ENCODE measurements at places on chromosomes 7 and 10. TPM values are rescaled to one million over a fixed set of nuclear protein-coding genes. Genes with fewer than 3 reads are reported as not detected.

The ZNF775 gene
- 4.4 TPM for total RNA-seq

The TMEM229A gene
- total RNA-seq: not detected

The AGMO gene
- 0.98 TPM for total RNA-seq

The C10orf53 gene
- total RNA-seq: not detected

The APBB1IP gene
- 7.4 TPM for total RNA-seq

The PRPS1L1 gene
- total RNA-seq: not detected

The UNCX gene
- not detected for total RNA-seq

The GJD4 gene
- not detected for total RNA-seq

The JAKMIP3 gene
- 0.49 TPM for total RNA-seq

The STOX1 gene
- 2.5 TPM for total RNA-seq

GRCh38 chr7:65295409-65295808 is 78.2 kb upstream of the ZNF92 start:
- DNase-seq: no peak

GRCh38 chr7:155343661-155344121 is 46.0 kb downstream of the INSIG1 start:
- no peak for DNase-seq

- no peak for DNase-seq
Observed at GRCh38 chr7:141701489-141702046, 398 bp downstream of the DENND11 start.

- no peak for DNase-seq
Observed at GRCh38 chr10:122243550-122243949, 27.5 kb upstream of the BTBD16 start.

DNA sequence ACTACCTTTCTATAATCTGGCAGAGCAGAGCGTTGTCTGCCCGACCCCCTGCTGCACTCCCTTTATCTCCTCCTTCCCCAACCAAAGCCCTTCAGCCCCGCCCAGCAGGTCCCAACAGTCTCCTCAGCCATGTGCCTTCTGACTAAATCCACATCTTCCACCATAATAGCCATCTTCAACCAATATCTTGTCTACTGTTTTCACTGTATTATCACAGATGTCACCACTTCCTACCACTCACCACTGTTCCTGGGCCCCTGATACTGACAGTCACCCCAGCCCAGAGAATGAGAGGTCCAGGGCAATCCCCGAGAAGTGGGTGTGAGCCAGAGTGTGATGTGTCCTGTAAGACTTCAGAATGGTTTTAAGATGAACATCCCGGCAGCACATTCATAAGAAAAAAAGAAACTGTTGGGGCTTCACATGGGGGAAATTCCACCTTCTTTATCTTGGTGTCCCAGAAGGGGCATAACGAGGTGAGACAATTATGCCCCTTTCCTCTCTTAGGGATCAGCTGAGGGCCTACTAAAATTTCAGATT is 25.3 kb downstream of the CCDC6 start:
- DNase-seq: no peak

DNA sequence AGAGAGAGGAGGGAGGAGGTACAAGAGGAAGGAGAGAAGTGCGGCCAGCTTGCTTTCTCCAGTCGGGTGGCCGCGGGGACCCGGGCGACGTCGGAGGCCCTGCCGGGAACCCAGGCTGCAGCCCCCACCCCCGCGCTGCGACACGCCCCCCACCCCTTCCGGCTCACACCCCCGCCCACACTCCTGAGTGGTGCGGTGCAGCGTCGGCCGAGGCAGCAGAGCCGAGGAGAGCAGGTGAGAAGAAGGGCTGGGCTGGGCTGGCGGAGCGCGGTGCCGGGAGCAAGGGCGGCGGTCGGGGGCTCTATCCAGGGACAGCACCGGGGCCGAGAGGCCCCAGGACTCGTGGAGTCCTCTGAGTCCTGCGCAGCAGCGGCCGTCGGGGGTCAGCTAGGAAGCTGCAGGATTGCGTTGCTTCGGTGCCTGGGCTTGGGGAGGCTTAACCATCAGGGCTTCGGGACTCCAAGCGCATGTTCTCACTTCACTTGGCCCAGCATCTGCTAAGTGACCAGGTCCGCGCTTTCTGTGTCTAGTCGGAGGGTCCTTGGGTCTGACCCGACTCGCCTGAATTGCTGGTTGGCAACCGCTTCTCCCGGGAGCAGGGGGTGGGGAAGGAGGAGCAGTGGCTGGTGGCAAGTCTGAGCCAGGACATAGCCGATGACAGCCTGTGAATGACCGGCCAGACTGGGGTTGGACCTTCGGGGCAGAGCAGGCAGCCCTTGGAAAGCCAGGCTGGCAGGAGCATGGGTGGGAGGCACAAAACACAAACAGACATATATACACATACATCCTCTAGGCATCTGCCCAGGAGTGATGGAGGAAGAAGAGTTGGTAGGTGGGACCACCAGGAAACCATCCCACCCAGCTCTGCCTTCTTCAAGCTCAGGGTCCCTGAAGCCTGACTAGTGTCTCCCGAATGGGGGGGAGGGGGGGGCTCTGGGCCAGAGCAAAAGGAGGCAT is 683 bp downstream of the CHAT start:
- DNase-seq: no peak

DNA sequence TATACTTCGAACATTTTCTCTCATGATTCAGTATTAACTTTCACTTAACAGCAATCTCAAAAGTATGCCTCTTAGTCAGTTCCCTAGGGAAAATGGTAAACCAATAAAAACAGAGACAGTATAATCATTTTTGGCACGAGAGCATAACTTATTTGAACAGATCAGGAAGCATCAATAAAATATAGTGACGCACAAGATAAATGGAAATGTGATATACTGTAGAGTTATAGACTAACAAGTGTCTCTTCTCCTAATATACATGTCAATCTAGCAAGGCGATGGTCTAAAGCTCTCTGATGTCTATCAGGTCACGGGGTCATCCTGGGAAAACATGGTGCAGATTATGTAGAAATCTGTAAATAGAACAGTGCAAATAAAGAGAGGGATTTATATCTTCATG is 131.6 kb downstream of the HGF start:
- no peak for DNase-seq

GRCh38 chr10:68604441-68604840 is 44.3 kb downstream of the TET1 start:
- no peak for DNase-seq

GRCh38 chr10:44010873-44011602 is 362.4 kb upstream of the ZNF32 start:
- DNase-seq: no peak

GRCh38 chr7:13894377-13894776 is 95.1 kb downstream of the ETV1 start:
- no peak for DNase-seq

DNA sequence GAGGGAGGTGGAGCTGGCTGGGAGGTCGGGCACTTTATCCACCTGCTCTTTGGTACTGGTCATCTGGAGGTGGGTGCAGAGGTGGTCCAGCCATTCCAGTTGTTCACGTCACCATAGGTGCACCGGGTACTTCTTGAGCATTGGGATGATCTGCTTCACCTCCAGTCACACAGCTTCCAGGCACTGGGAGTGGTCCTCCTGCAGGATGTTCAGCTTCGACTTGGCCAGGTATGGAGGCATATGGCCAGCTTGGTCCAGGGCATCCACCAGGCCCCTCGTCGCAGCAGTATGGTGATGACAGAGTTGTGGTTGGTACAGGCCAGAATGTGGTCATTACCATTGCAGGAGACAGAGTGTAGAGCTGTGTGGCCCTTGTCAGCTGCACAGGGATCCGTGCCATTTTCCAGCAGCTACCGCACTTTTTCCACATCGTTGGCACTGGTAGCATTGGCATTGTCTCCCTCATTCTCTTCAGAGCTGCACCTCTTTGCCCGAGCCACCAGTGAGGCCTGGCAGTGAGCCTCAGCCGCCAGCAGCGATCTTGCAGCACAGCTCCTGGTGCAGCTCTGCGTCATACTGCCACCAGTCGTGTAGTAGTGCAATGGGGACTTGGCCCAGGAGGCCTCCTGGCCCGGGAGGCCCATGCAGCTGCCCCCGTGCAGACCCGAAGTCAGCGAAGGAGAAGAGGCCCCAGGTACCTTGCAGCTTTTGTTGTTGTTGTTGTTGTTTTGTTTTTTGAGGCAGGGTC is 150.9 kb downstream of the ZNF22 start:
- DNase-seq: no peak

DNA sequence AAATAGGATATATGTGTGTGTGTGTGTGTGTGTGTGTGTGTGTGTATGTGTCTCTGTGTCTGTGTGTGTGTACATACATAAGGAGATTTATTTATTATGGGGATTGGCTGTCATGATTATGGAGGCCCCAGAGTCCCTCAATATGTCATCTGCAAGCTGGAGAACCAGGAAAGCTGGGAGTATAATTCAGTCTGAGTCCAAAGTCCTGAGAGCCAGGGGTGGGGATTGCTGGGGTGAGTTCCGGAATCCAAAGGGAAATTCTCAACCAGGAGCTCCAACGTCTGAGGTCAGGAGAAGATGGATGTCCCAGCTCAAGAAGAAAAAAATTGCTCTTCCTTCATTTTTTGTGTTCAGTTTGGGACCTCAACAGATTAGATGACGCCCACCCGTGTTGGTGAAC is 50.7 kb upstream of the PLPP4 start:
- DNase-seq: no peak

DNA sequence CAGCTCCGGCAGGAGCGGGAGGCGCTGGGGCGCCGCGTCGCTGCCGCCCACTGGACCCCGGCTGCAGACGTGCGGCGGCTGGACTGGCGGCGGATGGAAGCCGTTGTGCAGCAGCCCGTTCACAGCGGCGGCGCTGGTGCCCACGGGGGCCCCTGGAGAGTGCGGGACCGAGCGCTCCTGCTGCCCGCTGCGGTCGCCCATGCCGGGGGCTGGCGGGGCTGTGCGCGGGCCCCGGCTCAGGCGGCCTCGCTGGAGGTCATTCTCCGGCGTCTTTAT is 413 bp downstream of the PANK1 start:
- DNase-seq: no peak

DNA sequence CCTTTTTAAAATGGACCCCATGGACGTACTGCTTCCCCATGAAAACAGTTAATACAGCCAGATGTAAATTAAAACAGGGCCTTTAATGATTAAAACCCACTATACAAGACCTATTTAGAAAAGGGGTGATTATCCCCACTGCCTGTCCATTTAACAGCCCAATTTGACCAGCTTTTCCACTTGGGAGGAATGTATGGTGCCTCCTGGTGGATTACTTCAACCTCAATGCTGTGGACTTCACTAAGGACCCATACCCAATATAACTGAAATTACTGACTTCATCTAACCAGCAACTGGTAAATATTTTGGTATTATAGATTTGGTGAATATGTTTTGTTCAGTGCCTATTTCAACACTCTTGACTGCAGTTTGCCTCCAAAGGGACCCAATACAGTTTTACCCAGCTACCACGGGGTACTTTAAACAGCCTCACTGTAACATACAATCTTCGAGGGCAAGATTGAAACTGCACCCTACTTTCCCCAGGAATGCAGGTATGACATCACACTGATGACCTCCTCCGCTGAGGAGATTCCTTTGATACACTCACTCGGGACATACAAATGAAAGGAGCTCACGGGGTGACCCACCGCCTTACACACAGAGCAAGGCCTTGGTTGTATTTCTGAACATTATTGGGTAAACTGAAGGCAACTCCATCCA is 192.8 kb downstream of the DNAJC1 start:
- DNase-seq: no peak

- DNase-seq: no peak
Observed at GRCh38 chr7:92872701-92873100, 36.3 kb upstream of the CDK6 start.

GRCh38 chr7:24917510-24918239 is 62.3 kb downstream of the OSBPL3 start:
- no peak for DNase-seq

GRCh38 chr10:62033125-62033524 is 131.6 kb downstream of the ARID5B start:
- DNase-seq: no peak

DNA sequence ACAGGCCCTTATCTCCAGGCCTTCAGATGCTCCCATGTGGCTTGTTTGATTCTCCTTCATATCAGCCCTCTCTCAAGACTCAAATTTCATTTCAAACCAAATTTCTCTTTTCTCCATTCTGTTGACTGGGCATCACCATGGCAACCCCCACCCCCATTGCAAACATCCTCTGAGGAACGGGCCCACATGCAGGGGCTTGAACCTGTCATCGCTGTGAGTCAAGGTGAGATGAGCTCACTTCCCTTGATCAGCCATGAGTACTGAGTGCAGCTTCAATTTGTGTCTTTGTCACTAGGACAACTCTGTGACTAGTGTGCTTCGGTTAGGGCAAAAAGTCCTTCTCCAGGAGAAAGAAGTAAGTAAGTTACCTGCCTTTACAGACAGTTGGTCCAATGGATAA is 41.9 kb downstream of the CALML3 start:
- no peak for DNase-seq

DNA sequence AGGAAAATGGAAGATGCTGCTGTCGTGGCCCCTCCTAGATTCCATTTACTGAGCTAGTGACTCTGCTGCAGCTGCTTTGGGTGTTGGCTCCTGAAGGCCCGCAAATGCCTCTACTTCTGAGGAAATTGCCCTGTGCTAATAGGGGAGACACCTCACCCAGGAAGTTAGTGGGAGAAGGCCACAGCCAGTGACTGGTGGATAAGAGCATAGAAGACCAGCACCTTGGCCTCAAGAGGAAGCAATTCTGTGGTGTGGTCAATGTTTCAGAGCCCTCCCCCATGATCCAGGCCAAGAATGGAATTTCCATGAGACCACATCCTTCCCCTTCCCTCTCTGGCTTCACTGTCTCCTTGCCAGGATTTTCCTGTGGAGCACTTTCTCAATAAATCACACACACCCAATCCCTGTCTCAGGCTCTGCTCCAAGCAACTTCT is 25.0 kb upstream of the FZD1 start:
- DNase-seq: no peak

DNA sequence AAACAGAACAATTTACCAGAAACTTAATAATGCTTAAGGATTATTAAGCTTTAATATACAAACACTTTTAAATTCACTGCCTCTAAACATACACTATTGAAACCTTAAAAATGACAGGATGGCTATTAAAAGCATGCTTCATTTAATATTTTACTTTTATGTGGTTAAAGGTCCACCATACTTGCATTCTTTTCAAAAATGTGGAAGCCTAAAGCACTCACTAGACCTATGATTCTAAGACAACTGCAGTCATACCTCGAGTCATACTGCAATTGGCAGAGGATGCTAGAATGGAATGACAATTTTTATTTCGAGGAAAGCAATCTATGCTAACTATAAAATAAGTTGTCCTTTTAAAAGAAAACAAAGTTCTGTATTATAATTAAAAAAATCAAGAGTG is 85.3 kb downstream of the PIP4K2A start:
- DNase-seq: no peak

GRCh38 chr7:909358-910329 is 33.3 kb downstream of the GET4 start:
- no peak for DNase-seq

- DNase-seq: no peak
Observed at GRCh38 chr10:124892031-124892430, 49.9 kb upstream of the ZRANB1 start.

GRCh38 chr7:67387851-67388250 is 391.2 kb downstream of the TYW1 start:
- DNase-seq: no peak

DNA sequence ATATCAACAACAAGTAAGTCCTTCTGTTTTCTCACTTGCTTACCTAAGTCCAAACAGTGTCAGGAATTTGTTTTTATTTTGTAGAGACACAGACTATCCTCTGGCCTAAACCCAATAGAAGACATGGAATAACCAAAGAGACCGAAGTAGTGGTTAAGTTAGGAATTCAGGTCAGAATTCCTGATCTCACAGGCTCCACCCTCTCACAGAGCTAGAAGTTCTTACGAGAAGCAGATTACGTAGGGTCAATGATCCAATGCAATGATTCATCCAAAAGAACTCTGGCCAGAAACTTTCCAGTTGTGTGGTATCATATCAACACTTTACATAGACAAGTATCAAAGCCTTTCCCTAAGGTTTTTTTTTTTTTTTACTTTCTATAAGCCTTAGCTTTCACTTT is 73.8 kb downstream of the IQUB start:
- no peak for DNase-seq

Measured in vagina (tissue), 2 donors.